Germinal center (tissue), 1 donor: ENCODE measurements at places on chromosomes 1 and 21.

DNA sequence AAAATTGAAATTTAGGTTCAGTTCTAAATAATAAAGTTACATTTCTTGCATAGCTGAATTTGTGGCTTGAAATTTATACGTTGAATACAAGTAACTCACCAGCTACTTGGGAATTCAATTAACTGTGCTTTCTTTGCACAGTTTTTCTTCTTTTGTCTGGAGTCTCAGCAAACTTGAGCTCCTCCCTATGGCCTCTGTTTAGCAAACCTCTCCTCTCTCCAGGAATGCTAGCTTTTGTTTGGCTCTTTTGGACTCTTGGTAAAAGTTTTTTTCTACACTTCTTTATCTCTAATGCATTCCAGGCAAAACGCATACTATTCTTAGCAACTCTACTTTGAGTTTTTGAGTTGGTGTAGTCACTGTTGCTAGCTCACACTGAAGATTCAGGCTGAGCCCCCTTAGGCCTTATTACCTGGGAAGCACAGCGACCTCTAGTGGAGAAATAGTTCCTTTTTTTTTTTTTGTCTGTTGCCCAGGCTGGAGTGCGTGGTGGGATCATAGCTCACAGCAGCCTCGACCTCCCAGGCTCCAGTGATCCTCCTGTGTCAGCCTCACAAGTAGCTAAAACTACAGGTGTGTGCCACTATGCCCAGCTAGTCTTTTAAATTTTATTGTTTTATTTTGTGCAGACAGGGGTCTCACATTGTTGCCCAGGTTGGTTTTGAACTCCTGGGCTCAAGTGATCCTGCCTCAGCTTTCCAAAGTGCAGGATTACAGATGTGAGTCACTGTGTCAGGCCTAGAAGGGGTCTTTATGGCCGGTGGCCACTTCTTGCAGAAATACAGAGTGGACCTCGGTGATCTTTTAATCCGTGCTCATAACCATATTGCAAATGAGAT is 61.7 kb downstream of the CASQ2 start:
- no peak for DNase-seq

DNA sequence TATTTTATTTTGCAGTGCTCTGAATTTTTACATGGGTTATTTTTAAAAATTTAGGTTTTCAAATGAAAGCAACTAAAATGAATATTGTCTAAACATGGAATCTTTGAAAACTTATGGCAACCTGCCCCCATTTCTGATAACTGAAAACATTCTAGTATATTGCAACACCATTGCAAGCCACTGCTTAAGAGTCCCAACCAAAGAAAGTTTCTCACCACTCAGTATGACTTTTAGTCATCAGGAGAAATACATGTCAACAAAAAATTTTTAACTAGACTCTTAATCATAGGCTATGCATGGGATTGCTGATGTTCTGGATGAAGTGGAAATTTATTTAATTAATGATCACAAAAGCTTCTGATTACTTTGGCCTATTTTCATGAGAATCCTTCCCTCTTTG is 112.1 kb downstream of the TNFSF18 start:
- DNase-seq = no peak

GRCh38 chr1:184952428-184952827 is 21.9 kb downstream of the NIBAN1 start:
- no peak for DNase-seq

DNA sequence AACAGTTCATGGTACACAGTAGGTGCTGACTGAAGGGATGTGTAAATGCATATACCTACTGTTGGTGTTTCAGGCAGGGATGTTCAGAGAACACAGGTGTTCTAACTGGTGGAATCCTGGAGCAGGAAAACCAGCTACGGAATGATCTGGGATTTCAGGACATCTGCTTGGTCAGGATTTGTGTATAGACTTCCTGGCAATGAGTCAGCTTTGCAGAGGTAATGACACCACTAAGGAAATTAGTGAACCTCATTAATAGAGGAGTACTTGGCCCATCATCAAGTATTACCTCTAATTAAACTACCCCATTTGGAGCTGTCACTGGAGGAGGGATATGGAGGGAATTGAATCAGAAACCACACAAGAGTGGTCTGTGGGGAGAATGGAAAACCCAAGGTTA is 7.3 kb downstream of the MRPL37 start:
- DNase-seq = no peak

DNA sequence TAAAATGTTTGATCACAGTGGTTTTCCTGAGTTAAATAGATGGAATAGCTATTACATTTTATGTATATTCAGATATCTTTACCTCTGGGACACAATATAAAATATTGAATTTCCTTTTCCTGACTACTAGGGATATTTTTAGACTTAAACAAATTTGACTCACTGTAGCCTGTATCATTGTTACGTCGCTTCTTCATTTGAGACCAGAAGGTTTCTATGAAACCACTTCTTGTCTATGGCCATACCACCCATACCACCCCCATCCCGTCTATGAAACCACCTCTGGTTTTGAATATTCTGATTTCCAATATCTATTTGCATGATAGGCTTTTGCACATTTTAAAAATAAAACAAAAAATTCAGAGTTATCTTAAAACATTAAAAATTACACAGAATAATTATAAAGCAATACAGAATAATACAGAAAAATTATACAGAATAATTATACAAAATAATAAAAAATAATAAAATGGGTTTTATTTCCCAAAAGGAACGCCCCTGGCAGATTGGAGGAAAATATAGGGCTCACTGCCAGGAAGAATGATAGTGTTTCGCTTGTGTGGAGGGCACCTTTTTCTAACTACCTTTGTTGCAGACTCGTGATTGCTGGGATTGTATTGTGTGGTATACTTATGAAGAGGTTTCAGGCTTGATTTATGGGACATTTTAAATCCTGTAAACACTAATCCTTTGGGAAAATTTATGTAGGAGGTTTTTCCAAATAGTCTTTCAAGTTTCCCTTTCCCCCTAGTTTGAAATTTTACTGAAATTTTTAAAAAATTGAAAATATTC is 4.7 kb downstream of the SPEN start:
- peak; percentile 25 for DNase-seq

GRCh38 chr1:51423073-51423821 is 92.9 kb upstream of the TTC39A start:
- no peak for DNase-seq

DNA sequence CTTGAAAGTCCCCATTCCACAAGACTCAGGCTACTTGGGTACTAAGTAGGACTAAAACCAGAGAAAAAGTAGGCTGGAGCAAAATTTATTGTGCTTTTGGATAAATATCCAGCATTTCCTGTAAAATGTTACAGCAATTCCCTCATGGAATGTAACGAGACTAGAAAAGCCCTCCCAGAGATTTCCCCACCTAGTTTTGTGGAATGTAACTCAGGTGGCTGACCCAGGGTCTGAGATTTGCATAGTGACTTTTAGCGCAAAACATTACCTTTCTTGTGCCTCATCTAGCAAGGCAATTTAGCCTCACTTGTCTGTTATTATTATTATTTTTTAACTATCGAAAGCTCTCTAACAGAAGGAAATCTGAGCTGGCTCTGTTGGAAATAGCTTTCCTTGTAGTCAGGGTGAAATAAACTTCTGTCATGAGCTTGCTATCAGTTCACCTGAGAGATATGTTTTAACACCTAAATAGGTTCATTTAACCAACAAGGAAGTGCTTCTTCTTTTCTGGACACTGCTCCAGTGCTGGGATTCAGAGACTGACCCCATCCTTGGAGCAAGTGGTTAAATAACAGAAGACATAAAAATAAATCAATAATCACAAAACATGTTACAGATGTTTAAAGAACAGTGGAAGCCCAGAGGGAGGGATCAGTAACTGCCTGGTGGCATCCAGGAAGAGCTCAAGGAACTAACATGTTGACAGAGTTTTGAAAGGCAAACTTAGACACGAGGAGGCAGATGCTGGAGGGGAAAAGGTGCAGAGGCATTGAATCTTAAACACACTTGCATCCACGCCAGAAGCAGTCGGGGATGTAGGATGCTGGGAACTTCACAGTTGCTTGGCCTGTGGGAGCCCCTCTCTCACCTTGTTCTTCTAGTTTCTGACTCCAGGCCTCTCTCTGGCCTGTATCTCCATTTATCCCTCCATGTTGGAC is 68.3 kb upstream of the RHOU start:
- no peak for DNase-seq

DNA sequence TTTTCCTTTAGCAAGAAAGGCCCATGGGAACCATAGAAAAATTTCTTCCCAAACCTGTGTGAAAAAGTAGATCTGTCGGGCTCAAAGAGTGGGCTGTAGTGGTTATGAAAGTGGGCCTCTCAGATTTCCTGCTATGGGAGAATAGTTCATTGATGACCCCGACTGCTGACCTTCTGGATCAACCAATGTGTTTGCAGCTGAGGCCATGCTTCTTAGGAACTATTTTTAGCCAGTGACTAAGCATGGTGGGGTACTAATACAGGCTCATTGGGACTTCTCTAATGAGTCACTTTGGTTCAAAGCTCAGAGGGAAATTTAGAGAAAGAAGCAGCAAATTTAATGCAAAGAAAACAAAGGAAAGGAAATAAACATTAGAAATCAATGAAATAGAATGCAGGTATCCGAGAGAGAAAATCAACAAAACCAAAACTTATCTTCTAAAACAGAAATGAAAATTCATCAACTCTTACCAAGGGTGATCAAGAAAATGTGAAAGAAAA is 12.6 kb upstream of the PSMA5 start:
- no peak for DNase-seq

GRCh38 chr1:52268372-52268771 is 97.6 kb downstream of the CC2D1B start:
- no peak for DNase-seq

- DNase-seq = no peak
Measured at GRCh38 chr1:87367549-87367948, 38.9 kb downstream of the LMO4 start.

GRCh38 chr1:175471039-175471800 is 272.2 kb downstream of the TNR start:
- DNase-seq = no peak

DNA sequence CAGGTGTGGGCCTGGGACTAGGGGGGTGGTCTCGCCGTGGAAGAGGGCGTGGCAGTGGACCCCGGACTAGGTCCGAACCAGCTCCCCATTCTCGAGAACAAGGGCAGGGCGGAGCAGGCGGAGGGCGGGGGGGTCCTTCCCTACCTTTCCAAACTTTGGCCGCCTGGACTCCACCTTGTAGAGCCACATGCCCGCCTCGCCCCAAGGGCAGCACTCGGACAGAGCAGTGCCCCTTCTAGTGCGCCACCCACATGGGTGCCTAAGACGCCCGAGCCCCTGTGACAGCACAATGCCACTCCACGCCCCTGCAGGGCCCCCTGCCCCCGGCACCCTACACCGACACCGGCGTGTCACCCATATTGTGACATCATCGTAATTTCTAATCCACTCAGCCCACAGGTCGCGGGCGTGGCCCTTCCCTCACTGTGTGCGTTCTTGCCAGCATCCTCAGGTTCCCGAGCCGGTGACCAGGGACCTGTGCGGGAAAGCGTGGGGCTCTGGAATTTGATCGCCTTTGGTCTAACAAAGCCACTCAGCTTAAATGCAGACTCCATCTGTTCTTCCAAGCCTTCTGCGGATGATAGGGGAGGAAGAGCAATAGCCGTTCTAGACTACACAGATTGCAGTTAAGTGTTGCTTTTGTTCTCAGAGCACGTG is 553 bp upstream of the STMN1 start:
- DNase-seq = peak; percentile 19

- peak; percentile 62 for DNase-seq
Measured at GRCh38 chr1:1908506-1908791, 6.6 kb upstream of the CALML6 start.

DNA sequence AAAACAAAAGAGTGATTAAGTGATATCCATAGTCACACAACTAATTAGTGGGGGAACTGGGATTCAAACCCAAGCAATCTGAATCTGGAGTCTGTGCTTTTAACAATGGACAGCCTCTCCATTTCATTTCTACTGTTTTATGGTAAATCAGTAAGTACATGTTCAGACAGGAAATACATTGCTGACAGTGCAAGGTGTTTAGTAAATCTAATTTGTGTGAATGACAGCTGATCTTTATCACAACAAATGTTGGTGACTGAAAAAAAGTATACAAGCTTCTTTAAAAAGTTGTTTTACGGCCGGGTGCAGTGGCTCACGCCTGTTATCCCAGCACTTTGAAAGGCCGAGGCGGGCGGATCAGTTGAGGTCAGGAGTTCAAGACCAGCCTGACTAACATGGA is 20.6 kb downstream of the DONSON start:
- no peak for DNase-seq

GRCh38 chr1:71778940-71779339 is 503.4 kb downstream of the NEGR1 start:
- no peak for DNase-seq

DNA sequence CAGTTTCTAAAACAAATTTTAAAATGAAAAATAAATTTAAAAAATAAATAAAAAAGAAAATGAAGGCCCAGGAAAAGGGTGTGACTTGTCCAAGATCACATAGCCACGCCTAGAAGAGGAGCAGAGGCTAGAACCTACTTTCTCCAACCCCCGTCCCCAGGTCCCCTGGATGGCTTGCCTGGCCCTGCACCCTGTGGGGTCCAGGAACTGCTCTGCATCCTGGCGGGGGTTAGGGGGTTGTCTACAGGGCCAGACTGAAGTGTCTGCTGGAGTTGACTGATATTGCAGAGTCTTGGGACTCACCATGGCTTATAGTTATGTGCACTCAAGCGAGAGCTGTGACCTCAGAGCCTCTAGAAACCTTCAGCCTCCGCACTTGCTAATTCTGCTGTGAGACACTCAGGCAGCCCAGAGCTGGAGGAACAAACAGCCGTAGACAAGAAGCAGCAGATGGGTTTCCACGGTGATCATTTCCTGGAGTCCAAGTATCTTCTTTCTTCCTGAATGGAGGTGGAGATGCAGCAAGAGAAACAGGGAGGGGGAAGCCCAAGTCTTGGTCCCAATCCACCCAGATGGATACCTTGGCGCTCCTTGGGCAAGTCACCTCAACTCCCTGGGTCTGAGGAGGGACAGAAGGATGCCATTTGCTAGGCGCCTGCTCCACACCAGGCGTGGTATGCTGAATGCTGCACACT is 5.2 kb upstream of the EXTL1 start:
- no peak for DNase-seq

DNA sequence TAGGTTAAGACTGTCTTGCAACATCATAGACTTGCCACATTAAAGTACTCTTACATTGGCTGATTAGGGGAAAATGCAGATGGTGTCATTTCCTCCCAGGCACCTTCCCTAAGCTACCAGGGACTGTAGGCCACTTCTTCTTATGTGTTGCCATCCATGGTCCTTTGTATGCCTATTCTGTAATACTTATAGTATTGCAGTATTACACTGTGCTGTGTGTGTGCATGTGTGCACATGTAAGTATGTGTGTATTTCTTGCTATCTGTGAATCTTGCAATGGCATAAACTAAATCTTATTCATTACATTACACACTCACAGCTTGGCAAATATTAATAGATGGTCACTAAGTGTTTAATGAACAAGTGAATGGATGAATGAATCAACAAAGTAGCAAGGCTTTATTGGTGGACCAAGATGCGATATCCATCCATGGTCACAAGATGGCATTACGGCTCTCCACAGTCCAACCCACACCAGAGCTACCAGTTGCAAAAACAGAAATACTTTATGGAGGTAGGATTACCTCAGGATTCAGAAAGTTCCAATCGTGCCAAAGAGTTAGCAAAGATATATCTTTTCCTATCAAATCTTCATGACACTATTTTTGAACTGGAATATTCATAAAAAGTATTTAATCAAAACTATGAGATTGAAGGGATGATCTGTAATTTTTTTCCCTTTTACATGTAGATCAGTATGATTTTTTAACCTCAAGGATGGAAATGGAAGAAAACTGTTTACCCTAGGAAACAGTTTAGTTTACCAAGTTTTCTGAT is 160.2 kb downstream of the DENND1B start:
- DNase-seq = no peak

- no peak for DNase-seq
Measured at GRCh38 chr1:94121411-94121821, 468 bp upstream of the ABCA4 start.

GRCh38 chr1:155256058-155256852 is 972 bp upstream of the ENTREP3 start:
- DNase-seq = no peak
